ENCODE measurements at places on chromosomes 5 and 9. TPM values are rescaled to one million over a fixed set of nuclear protein-coding genes. Genes with fewer than 3 reads are reported as not detected.
A peak's percentile ranks its signal among the peaks of the same experiment; 100 is the strongest.

Gene CARD9
- total RNA-seq, result 3.0 TPM

Gene TIFAB
- total RNA-seq, result 0.20 TPM

Gene IFNA2
- total RNA-seq, result not detected

DNA sequence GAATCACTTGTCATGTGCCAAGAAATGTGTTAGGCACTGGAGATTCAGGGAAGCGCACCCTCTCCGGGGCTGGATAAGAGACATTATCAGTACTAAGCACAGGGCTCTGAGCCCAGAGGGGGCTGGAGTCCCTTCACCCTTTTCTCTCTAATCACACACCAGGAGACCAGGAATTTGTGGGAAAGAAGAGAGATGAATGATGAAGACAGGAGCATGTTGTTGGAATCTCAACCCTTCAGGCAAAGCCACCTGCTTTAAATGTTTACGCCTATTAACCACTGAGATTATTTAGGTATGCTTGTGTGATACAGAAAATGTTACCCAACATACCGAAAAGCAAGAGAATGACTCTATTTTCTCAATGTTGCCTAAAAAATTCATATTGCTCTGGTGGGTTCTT, 119.8 kb downstream of the ENTREP1 start:
- DNase-seq, result no peak

Gene BAAT
- not detected for total RNA-seq

DNA sequence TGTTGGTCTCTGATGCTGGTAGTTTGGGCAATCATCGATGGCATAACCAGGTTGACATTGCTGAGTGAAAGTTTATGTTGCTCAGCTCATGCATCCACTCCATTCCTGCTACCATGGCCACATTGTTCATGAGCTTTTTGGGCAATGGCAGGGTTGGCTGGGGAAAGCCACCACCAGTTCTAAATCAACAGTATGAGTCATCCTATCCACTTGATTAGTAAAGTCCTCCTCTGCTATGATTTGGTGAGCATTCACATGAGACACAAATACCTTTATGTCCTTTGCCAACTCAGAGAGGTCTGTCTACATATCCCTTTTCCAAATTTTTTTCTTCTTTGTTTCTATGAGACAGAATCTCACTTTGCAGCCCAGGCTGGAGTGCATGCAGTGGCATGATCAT, 129.7 kb upstream of the FBN2 start:
- no peak for DNase-seq

- no peak for DNase-seq
Observed at GRCh38 chr9:3177146-3177761, 333.4 kb upstream of the PUM3 start.

GRCh38 chr5:38612851-38613250, 56.4 kb upstream of the LIFR start:
- DNase-seq, result no peak

Gene PCDHA1
- total RNA-seq, result not detected

DNA sequence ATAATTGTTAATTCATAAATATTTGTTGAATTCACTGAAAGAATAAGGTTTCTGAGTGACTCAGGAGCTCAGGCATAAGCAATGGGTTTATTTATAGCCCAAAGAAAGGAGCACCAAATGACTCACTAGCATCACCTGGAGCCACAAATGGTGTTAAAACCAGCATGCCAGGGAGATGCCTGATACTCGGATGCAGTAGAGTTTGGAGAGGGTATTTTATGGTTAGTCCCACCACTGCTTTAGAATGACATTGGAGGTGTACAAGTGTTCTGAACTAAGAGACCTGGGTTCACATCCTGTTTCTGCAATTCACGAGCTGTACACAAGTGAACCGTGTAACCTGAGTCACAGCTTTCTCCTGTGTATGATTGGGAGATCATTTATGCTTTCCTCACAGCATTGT, 25.2 kb downstream of the CCL28 start:
- no peak for DNase-seq

- no peak for DNase-seq
Observed at GRCh38 chr9:113742878-113743277, 133.2 kb upstream of the ZNF618 start.

DNA sequence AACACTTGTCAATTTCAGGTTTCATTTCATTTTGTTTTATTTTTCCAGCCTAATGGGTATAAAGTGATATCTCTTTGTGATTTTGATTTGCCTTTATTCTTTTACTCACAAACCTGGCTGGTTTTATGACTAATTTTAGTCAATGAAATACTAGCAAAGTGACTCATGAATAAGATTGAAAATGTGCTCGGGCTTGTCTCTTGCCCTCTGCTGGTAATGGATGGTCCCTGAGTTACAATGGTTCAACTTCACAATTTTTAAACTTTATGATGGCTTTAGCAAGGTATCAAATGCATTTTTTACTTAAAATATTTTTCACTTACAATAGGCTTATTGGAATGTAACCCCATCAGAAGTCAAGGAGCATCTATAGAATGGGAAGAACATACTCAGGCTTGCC, 431.4 kb upstream of the CCNG1 start:
- DNase-seq, result no peak

Gene OGN
- 281 TPM for total RNA-seq

DNA sequence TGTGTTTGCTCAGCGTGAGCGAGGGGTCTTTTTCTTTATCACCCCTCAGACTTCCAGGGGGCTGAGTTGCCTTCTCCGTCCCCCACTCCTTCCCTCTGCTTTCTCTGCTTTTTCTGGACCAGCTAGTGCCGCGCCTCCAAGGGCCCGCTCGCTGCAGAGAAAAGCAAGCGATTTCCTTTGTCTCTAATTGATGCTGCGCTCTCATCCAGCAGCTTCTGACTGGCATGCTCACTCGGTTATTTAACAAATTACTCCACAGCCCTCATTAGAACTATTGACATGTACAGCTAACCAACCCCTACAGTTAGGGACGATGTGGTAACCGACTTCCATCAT, 288.0 kb downstream of the ELAVL2 start:
- no peak for DNase-seq

DNA sequence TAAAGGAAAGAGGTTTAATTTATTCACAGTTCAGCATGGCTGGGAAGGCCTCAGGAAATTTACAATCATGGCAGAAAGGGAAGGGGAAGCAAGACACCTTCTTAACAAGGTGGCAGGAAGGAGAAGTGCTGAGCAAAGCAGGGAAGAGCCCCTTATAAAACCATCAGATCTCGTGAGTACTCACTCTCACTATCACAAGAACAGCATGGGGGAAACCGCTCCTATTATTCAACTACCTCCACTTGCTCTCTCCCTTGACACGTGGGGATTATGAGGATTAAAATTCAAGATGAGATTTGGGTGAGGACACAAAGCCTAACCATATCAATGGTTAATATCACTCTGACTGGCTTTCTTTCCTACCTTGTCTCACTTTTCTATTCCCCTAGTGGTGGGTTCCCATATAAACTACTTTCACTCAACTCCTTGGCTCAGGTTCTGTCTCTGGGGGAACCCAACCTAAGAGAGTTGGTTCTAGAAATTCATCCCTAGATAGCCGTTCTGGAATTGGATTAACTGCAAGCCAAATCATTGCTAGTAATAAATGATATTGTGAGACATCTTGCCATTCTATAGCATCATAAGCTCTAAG, 749.8 kb upstream of the GRAMD2B start:
- no peak for DNase-seq

- no peak for DNase-seq
Observed at GRCh38 chr9:135693265-135693664, 6.0 kb downstream of the SOHLH1 start.

Gene KIF24
- 2.6 TPM for total RNA-seq

GRCh38 chr9:113888336-113888735, 12.2 kb downstream of the ZNF618 start:
- DNase-seq, result peak; percentile 67
